Activated T-cell treated with anti-CD3 and anti-CD28 coated beads, Interleukin-2, amount 50 U/mL, for 72 hours (primary cell): ENCODE measurements at places on chromosomes 2 and 18. TPM values are rescaled to one million over a fixed set of nuclear protein-coding genes. Genes with fewer than 3 reads are reported as not detected.

Gene FRZB
- total RNA-seq = not detected

Gene MREG
- total RNA-seq = 10.8 TPM

Gene APOB
- total RNA-seq = not detected

Gene NYAP2
- total RNA-seq = not detected

GRCh38 chr2:123890148-123890547, 134.9 kb upstream of the CNTNAP5 start:
- H3K4me1 ChIP-seq = no peaks in the 10 kb centered on the region
- no peak for DNase-seq
- no peak overlapping the region for H3K4me3 ChIP-seq
- H3K27me3 ChIP-seq = no peaks in the 10 kb centered on the region

DNA sequence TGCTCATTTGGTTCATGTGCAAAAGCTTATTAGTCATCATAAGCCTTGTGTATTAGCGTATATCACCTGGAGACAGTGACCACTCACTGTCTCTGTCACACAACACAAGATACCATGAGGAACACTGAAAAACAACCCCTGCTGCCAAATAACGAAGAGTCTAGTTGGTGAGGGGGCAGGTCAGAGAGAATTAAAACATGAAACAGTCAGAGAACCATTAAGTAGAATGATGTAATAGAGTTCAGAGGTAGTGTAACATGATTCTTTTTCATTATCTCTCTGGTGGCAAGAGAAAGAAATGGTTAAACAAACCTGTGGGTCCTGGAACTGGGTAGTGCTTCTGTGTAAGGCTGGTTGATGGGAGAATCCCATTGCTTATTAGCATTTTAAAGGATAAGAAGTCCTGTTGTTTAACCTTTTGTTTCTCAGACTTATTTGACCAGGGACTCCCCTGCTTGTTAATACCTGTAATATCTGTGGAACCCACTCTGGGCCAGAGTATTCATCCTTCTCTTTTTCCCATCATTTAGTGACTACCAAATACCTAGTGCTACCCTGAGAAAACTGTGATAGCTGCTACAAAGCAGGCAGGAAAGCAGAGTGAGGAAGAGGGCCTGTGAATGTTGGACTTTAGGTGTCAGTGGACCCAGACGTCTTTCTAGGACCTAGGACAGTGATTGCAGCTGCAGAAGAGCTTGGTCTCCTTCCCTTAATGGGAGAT, 38.0 kb downstream of the PTRHD1 start:
- no peaks in the 10 kb centered on the region for H3K36me3 ChIP-seq
- no peaks in the 10 kb centered on the region for H3K4me1 ChIP-seq
- no peaks in the 10 kb centered on the region for H3K27me3 ChIP-seq
- no peak overlapping the region for H3K4me3 ChIP-seq

DNA sequence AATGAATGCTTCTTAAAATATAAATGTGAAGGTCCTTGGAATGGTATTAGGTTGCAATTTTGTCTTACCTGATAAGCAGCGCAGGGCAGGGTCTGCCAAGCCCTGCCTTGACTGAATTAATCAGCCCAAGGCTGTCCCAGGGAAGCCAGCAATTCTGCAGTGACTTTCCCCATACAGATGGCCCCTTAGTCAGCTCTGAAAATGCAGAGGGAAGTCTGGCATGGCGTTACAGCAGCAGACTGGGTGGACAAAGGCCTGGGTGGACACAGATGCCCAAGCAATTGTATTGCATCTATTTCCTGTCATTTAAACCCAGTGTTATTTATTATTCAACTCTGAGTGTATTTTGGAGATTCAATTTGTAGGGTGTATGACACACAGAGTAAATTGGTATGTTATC, 56.6 kb upstream of the NOL4 start:
- H3K27me3 ChIP-seq = no peaks in the 10 kb centered on the region
- no peak for DNase-seq
- no peak overlapping the region for H3K4me3 ChIP-seq
- no peak overlapping the region for H3K27ac ChIP-seq

GRCh38 chr2:4340536-4340935, 637.2 kb downstream of the DCDC2C start:
- H3K4me3 ChIP-seq = no peak overlapping the region
- no peak for DNase-seq
- H3K27me3 ChIP-seq = no peaks in the 10 kb centered on the region
- H3K27ac ChIP-seq = no peak overlapping the region

GRCh38 chr2:112483042-112483473, 1.1 kb downstream of the TTL start:
- peak overlapping the region; percentile 81 for H3K27ac ChIP-seq
- DNase-seq = no peak
- H3K4me1 ChIP-seq = peaks cover 62% of the 10 kb centered on the region
- peaks cover 3% of the 10 kb centered on the region for H3K36me3 ChIP-seq
